Activated CD4-positive, CD25-positive, alpha-beta regulatory T cell (primary cell): ENCODE measurements at places on chromosomes 11 and 22.

- no peak for DNase-seq
Observed at GRCh38 chr11:65790902-65791650, 4.2 kb downstream of the OVOL1 start.

DNA sequence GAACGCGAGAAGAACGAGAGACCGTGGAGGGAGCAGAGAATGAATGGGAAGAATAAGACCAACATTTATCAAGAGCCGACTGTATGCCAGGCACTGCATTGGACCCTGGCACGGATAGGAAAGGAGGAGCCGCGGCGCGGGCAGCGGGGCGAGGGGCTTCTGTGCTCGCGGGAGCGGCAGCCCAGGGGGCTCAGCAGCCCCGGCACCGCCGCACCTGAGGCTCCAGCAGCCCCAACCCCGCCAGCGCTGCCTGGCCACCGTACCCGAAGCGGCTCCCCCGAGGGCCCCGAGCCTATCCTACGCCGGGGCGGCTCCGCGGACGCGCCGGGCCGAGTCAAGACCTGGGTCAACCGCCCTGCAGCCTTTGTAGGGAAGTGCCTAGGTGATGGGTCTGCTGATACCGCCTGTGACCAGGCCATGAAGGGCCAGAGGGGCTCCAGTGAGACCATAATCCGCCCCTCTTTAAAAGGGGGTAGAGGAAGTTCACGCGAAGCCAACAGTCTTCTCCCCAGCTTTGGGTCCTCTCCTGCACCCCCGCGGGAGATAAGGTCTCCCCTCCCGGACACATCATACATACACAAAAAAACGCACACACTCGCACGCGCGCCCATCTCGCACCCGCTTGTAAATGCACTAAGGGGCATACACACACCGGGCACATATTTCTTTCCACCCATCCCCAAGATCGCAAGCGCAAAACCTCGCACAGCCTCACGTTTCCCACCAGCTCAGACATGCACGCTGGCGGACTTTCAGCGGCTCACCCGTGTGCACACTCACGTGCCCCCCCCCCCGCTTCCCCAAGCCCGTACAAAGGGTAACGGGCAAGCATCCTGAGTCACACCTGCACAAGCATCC is 935 bp upstream of the RTN4RL2 start:
- DNase-seq: no peak

DNA sequence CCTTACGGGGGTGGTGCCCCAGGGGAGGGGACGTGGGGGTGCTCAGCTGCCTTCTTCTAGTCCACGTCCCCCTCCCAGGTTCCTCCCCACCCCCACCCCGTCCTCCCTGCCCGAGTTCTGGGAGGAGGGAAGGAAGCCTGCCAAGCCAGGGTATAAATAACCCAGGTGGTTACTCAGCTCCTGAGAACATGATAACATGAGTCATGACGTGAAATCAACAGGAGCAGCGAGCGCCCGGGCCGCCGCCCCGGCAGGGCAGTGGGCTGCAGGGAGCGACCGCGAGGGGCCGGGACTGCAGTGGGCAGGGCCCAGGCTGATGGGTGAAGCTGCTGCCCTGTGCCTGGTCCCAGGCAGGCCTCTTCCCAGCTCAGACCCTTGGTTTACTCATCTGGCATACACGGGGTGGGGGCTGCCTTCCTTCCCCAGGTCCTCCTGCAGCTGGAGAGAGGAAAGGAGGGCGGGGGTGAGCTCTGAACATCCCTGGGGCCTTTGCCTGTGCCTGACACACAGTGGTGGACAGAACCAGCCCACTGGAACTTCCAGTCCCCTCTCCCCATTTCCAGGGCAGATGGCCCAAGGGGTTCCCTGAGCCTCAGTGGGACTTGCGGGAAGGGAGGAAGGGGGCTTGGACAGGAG is 8.8 kb upstream of the PDGFB start:
- no peak for DNase-seq

DNA sequence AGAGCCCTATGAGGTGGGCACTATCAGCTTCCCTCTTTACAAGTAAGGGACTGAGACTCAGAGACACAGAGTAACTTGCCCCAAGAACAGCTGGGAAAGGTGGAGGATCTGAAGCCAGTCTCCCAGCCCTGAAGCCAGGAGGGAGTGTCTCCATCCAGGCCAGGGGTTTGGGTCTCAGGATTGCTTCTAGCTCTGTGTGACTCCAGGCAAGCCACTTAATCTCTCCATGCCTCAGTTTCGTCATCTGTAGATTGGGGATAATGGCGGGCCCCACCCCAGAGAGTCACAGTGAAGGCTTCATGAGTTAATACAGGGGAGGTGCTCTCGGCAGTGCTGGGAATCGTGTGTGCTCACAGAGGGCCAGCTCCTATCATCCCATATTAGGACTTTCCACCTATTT is 10.5 kb downstream of the MAP4K2 start:
- DNase-seq: no peak
